ENCODE measurements at places on chromosomes 5 and 9.

- DNase-seq: peak; percentile 62
Measured at GRCh38 chr5:181192337-181193046, 12.5 kb downstream of the TRIM7 start.

DNA sequence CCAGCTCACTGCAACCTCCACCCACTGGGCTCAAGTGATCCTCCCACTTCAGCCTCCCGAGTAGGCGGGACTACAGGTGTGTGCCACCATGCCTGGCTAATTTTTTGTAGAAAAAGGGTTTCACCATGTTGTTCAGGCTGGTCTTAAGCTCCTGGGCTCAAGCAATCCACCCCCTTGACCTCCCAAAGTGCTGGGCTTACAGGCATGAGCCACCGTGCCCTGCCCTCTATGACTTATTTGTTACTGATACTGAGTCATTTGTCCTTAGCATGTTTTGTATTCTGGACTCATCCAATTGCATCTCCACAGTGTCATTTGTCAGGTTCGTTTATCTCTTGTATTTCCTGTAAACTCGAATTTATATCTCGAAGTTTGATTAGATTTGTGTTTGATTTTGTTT, 2.7 kb upstream of the ITK start:
- DNase-seq: no peak

DNA sequence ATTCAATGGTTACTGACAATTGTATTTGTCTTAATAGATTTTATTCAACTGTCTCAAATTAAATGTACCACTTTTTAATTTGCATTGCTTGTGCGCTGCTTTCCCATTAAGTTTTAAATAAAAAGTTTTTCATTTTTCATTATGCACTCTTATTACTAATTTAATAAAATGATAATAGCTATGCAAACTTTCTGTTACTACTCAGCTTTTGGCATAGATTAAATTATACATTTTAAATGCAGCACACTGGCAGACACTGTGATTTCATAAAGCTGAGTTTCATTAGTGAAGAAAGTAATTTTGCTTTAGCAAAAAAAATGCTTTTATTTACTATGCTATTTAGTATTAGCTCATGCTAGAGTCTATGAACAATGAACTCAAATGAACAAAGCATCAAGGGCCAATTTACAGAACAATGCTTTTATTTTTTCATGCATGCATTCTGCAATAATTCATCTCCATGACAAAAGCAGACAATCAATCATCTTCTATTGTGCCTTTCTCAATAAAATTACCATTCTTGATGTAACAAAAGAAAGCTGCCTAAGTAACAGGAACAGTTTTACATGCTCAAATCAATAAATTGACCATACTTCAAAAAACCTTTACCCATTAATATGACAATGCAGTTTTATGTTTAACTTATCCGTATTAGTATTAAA, 595.2 kb upstream of the ARRDC3 start:
- DNase-seq: no peak

DNA sequence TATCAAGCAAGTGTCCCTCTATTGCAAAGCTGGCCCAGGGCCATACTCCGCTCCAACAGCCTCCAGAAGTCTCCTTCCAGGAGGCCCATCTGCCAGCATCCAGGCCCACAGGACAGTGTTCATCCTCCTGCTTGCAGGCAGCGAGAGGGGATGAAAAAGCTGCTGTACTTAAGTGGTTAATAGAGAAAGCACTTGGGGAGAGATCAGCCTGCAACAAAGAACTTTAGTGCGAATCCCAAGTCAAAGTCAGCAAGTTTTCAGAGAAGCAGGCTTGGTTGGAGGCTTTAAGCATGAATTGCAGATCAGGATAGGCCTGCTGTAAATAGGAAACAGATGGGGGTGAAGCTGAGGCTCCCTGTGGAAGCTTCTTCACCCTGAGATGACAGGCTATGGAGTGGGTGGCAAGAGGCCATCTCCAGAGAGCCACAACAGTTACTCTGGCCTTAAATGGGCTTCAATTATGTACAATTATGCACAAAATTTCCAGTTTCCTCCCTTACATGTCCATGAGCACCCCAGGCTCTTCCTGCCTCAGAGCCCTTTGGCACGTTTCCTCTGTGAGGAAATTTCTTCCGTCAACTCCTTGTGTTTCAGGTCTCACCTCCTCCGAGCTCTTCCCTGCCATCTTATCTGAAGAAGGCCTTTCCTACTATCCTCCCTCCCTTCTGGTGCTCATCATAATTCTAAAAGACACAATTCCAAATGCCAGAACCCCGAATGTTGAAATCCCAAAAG, 98.0 kb upstream of the NR3C1 start:
- peak; percentile 65 for DNase-seq

- DNase-seq: no peak
Measured at GRCh38 chr9:15018096-15018637, 107.9 kb upstream of the FREM1 start.

DNA sequence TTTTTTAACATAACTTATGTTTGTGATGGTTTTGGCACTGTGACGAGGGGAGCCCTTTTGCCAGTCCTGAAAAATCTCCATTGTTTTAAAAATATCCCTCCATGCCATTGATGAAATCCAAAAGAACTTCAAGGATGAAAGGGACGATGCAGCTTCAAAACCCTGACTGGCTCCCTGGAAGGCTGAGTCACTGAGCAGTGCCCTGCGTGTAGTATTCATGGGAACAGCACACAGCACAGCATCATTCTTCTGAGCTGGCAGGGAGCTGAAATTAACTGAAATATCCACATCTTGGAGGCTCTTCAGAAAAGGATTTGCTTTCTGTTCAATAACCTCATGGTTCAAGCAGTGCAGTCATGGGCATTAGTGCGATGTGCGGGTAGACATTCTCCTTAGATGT, 29.7 kb downstream of the PDE4D start:
- DNase-seq: no peak

- no peak for DNase-seq
Measured at GRCh38 chr9:120680161-120680560, 34.1 kb downstream of the MEGF9 start.

DNA sequence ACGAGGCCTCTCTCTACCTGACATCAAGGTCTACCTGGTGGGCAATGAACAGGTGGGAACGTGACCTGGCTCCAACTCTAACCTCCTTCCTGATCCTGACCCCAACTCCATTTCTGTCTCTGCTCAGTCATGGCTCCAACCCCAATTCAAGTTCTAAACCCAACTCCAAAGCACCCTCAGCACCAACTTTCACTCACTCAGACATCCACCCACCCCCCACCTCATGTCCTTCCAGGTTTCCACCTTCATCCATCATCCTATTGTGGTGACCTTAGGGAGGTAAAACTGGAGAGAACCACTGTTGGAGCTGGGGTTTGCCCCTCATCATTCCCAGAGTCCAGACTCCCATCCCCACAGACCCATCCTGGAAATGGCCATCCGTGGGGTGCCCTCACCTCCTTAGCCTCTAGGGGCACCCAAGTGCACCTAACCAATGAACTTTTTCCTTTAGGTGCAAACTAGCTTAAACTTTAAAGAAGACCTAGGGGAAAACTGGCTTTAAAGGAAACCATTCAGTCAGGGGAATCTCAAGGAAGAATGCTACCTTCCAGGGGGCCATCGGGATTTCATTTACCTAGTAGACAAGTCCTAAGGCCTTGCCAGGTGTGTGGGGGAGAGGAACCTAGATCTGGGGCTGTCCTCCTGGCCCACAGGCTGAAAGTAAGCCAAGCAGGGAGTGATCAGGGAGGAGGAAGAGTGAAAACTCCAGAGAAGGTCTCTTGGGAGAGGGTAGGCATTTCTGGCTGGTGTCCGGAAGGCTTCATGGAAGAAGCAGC, 11.3 kb downstream of the RGS14 start:
- no peak for DNase-seq

DNA sequence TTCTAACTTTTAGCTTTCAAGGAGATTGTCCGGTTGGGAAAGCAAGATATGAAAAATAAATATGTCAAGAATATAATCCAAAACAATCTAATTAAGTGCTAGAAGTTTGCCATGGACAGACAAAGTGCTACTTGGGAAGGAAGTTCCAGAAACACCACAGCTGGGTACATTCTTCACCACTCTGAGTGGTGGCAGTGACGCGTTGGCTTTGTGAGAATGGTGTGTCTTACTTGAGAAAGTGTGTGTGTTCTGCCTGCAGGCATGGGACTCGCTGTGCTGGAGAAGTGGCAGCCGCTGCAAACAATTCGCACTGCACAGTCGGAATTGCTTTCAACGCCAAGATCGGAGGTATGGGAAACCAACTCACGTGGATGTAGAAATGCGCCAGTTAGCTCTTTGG, 177.2 kb downstream of the PCSK5 start:
- no peak for DNase-seq

DNA sequence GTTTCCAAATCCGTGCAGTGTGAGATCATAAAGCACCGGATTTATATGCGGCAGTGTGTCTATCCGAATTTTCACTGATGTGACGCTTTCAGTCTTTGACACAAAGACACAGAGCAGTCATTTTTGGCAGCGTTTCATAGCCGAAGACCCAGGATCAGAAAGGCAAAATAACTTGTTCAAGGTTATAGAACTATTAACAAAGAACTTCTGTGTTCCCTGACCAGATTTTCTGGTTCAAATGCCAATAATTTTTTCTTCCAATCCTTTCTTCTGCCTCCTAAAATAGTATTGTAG, 1.1 kb upstream of the MARCHF11 start:
- no peak for DNase-seq

DNA sequence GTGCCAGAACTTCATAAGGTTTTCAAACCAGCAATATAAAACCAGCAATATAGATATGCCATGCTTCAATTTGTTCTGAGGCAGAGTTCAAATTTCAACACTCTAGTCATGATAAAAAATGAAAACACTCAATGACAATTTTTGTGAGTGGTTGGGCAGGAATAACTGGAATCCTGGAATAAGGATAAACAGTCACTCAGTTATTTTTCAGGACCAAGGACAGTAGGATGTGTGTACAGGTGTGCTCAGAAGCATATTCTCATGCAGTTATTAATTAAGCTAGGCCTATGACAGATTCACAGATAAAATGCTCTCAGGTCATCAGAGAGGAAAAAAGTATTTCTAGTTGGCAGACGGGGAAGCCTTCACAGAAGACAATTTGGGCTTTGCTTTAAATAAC, 117.3 kb upstream of the PPP2R2B start:
- DNase-seq: no peak

- no peak for DNase-seq
Measured at GRCh38 chr5:178784391-178784790, 53.9 kb upstream of the ZNF354A start.

GRCh38 chr9:115393976-115394775, 276.2 kb upstream of the TNC start:
- peak; percentile 45 for DNase-seq

DNA sequence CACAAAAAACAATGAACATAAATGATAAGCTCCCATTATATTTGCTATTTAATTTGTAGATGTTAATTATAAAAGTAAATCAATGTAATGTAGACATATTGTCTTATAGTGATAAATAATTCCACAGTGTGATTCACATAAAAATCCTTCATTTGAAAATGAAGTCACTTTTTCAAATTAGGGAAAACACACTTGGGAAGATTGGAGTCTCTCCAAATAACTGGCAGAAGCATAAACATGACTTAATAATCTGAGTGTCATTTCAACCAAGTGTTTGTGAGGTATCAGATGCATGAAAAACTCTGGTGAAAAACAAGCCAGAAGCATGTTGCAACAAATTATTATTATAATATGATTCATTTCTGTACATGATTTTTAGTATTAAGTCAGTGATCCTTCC, 102.2 kb downstream of the CETN3 start:
- DNase-seq: no peak

GRCh38 chr9:94758880-94759279, 32.4 kb downstream of the AOPEP start:
- DNase-seq: no peak

DNA sequence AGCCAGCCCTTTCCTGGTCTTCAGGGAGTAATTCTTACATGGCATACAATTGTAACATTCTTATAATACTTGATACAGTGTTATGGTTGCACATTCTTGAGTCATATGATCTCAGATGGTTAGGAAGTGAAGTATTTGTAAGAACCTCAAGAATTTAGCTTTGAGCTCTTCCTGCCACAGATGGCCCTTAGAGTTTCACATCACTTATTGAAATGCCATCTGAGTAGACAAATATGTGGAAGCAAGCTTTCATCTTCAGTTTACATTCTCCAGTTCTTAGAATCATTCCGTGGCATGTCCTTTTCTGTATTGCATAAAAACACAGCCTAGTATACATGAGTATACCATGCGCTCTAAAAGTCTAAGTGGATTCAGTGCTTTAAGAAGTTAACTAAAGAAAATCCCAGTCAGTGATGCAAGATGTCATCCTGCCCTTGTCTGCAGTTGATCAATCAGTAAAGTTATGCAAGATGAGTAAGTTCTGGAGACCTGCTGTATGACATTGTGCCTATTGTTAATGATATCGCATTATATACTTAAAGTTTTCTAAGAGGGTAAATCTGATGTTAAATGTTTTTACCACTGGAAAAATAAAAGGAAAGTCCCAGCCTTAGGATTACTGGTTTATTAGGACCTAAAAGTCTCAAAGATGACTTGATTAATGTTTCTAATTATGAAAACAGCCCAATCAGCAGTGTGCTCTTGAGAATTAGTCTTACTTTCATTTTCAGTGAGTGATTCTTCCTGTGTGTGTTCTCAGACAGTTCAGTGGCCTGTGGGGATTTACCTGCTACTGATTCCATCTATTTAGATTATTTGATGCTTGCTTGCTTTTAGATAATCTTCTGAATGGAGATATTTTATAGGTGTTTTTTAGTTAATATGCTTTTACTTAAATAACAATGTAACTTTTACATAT, 29.4 kb downstream of the RHOBTB3 start:
- peak; percentile 97 for DNase-seq

GRCh38 chr5:27377626-27378025, 339.2 kb upstream of the CDH9 start:
- no peak for DNase-seq

GRCh38 chr9:129801504-129801903, 1.5 kb upstream of the TOR1B start:
- no peak for DNase-seq

GRCh38 chr5:55604611-55605067, 69.9 kb upstream of the PLPP1 start:
- peak; percentile 65 for DNase-seq

DNA sequence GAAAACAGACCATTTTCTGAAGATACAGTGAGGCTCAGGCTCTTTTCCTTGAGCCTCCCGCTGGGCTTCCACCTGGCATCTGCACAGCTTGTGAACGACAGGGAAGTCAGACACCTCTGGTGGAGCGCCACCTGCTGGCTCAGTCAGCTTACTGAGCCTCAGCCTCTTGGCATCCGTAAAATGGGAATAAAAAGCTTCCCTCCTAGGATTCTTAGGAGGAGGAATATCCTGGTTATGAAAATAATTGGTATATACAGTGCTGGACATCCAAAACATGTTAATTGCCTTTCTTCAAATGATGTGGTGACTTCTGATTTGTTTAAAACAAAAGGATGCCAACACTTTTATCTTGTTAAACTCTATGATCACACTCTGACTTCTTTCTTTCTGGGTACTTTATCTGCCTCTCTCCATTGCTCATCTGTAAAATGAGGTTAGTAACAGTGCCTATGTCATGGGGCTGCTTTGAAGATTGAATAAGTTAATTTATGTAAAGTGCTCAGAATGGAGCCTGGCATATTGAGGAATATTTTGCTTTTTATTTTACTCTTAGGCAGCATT, 67.5 kb downstream of the MAMDC2 start:
- DNase-seq: peak; percentile 52

- DNase-seq: peak; percentile 63
Measured at GRCh38 chr9:89461265-89461664, 36.6 kb downstream of the SEMA4D start.

- DNase-seq: no peak
Measured at GRCh38 chr5:149628846-149629388, 47.6 kb downstream of the ARHGEF37 start.
